Pulmonary artery endothelial cell (primary cell): ENCODE measurements at places on chromosomes 13 and 19. TPM values are rescaled to one million over a fixed set of nuclear protein-coding genes. Genes with fewer than 3 reads are reported as not detected.

- no peak for DNase-seq
Observed at GRCh38 chr19:19057317-19057716, 6.5 kb upstream of the SLC25A42 start.

DNA sequence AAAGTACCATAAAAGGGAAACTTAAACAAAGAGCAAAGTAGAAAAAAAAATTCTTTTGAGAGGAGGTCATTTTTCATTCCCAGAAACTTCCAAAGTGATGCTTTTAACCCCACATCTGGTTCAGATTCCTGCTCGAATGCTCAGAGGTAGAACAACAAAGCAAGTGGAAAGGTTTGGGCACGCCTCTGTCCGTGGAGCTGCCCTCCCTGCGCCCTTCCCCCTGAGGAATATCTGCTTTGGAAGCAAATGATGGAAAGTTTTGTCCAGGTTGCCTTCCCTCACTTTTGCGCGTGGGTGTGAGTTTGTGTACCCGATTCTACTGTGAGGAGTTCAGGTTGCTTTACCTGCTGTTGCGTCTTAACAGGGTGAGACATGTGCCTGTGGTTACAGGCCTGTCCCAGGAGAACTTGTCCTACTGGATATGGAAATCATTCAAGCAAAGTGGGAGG is 110.2 kb downstream of the KLF5 start:
- no peak for DNase-seq

GRCh38 chr13:28273919-28274318 is 135.6 kb downstream of the PAN3 start:
- no peak for DNase-seq

GIPC1 gene
- total RNA-seq: 133 and 138 TPM in 2 replicates

- DNase-seq: no peak
Observed at GRCh38 chr13:107721125-107721869, 494.0 kb downstream of the LIG4 start.

DNA sequence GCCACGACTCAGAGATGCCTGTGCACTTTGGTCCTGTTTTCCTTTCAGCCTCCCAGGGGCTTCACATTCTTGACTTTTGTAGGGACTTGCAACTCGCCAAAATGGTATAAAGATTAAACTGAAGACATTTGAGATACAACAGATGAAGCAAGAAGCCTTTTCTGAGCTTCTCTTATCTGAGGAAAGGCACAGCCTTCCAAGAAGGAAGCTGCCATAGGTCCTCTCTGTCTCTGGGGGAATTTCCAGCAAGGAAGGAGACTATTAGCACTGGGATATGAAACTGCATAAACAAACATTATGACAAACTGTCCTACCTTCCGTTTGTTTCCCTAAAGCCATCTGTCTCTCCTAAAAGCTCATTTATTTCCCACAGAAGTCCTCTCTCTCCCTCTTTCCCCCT is 39.3 kb downstream of the TGDS start:
- no peak for DNase-seq

GRCh38 chr13:51584731-51585672 is 740 bp downstream of the WDFY2 start:
- DNase-seq: no peak

CEACAM20 gene
- not detected in 2 replicates for total RNA-seq

- DNase-seq: no peak
Observed at GRCh38 chr19:41928754-41929535, 696 bp upstream of the ERFL start.

GRCh38 chr13:53023246-53023645 is 5.4 kb upstream of the OLFM4 start:
- no peak for DNase-seq

DNA sequence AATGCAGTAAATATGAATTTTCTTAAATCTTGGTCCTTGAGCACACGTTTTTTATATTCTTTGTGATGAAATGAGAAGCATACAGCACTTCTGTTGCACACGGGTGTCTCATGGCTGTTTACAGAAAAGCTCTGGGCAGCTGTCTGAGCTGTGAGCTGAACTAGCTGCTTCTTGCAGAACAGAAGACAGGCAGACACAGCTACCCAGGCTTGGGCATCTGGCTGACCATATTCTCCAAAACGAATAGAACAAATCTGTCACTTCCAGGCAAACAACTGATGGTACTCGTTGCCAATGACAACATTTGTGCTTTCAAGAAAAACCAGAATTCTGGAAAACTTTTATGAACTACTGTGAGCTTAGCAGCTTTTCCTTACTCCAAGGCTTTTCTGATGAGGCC is 16.2 kb downstream of the PCID2 start:
- no peak for DNase-seq

- no peak for DNase-seq
Observed at GRCh38 chr19:41691268-41691970, 3.3 kb upstream of the CEACAM7 start.

SIGLEC5 gene
- not detected in 2 replicates for total RNA-seq

- DNase-seq: no peak
Observed at GRCh38 chr13:84845907-84846619, 953.2 kb downstream of the SLITRK6 start.

DNA sequence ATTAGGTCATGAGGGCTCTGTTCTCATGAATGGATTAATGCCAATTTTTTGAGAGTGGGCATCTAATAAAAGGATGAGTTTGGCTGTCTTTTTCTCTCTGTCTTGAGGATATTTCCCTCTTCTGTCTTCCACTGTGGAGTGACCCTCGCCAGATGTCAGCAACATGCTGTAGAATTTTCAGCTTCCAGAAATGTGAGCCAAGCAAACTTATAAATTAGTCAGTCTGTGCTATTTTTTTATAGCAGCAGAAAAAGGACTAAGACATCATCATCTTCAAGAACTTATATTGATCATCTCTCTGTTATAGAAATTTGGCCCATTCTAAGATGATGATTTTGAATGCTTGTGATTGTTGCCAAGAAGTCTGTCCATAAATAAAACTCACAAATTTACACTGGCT is 431.4 kb downstream of the FGF9 start:
- no peak for DNase-seq

FCER2 gene
- total RNA-seq: not detected in 2 replicates

SLC25A42 gene
- total RNA-seq: 3.7 and 4.1 TPM in 2 replicates

OVOL3 gene
- total RNA-seq: not detected in 2 replicates

NLRP9 gene
- under 0.01 TPM in 1 of 2 replicates, not detected in the other for total RNA-seq

- DNase-seq: no peak
Observed at GRCh38 chr13:47678201-47678968, 322.7 kb downstream of the SUCLA2 start.

DNA sequence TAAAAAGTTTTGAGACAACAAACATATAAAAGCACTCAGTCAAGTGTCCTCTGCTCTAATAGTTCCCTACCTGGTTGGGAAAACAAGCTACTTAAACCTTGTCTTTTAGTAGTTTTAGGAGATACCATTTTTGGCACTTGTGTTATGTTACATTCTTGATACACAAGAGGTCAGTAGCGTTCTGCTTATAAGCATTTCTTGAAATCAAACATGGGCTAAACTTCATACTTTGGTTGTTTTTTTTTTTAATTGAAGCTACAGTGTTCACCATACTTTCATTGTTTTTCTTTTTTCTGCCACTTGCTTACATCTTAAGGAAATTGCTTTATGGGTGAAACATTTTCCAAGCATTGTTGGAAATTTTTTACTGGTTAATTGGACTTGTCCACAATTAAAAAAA is 12.9 kb downstream of the NHLRC3 start:
- peak; percentile 11 for DNase-seq

DNA sequence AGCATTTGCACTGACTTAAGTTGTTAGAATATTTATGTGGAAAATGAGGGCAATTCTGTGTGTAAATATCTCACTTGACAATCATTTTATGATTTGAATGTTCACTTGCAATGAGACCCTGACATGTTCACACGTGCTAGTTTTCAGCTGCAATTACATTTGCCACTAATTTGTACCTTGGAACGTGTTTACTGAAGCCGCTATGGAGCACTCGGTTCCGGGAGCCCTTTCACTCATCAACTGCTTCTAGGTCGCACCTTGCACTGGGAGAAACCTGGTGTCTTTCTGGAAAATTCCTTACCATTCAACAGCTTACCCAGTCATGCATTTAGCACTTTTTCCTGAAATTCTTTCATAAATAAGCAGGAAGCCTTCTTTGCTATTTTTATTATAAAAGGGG is 229.6 kb downstream of the ZIC5 start:
- DNase-seq: no peak

ERICH6B gene
- total RNA-seq: not detected in 2 replicates

DNA sequence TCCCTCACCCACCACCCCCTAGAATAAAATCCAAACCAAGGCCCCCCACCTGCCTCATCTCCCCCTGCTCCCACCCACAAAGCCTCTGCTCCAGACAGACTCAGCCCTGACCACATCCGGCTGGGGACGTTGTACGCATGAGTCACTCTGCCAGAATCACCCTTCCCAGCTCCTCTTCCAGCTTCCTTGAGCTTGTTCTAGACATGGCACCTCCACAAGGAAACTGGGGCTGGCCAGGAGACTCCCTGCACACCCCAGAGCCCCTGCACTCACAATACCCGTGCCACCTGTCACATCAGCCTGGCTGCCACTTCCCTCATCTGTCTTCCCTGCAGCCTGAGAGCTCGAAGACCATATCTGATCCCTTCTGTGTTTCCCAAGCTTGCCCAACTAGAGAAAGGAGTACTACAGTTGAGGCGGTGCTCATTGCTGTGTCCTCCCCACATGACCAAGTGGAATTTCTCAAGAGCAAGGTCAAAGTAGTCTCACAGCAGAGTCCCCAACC is 9.7 kb downstream of the DEDD2 start:
- no peak for DNase-seq

GRCh38 chr13:110310541-110311442 is 3.7 kb downstream of the COL4A2 start:
- DNase-seq: no peak

HSPBP1 gene
- total RNA-seq: 30.1 and 37.8 TPM in 2 replicates

GRCh38 chr19:58572026-58572817 is 913 bp downstream of the MZF1 start:
- no peak for DNase-seq

DNA sequence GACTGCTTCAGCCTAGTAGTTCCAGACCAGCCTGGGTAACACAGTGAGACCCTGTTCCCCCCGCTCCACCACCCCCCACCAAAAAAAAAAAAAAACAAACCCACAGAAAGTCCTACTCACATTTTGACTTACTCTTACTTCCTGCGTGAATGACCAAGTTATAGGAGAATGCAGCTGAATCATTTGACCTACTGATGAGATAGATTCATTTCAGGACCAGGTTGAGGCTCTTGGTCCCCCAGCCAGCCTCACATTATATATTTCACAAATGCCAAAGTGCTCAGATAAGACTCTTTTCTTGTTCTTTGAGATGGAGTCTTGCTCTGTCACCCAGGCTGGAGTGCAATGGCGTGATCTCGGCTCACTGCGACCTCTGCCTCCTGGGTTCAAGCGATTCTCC is 70.2 kb downstream of the KLF5 start:
- DNase-seq: no peak

NR2F6 gene
- 40.4 and 45.7 TPM in 2 replicates for total RNA-seq

GRCh38 chr19:39307822-39308530 is 11.8 kb downstream of the IFNL1 start:
- no peak for DNase-seq

FXYD3 gene
- total RNA-seq: not detected in 2 replicates

DNA sequence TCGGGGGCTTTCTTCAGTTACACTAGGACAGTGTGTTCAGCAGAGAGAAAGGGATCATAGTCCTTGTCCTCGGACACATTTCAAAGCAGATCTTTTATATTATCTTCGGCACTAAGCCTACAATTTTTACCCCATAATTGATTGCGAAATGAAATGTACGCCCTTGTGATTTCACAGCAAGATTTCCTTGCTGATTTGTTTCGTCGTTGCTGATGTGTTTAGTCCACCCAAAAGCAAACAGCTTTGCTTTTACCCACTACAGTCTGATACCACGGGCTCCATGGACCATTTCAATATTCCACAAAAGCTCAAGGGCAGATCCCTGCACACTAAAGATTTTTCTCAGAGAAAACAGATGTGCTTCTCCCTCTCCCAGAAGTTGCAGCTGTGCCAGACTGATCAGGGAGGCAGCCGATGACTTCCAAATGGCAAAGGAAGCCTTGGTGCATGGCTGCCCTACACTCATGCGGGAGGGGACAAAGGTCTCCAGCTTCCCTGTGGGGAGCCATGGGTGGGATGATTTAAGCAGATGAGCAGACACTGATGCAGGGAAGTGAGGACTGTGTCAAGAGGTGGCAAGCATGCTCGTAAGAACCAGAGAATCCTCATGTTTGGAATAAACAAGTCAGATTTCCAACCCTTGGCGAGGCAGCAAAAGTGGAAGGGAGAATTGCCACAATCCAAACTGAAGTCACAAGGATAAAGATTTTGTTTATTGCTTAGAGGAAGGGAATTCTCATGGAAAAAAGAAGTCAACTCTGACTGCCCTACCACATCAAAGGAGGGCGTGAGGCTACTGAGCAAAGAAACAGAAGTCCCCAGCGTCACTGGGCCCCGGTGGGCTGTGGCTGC is 81.1 kb downstream of the STK24 start:
- DNase-seq: no peak

LGALS7B gene
- total RNA-seq: not detected in 2 replicates

DNA sequence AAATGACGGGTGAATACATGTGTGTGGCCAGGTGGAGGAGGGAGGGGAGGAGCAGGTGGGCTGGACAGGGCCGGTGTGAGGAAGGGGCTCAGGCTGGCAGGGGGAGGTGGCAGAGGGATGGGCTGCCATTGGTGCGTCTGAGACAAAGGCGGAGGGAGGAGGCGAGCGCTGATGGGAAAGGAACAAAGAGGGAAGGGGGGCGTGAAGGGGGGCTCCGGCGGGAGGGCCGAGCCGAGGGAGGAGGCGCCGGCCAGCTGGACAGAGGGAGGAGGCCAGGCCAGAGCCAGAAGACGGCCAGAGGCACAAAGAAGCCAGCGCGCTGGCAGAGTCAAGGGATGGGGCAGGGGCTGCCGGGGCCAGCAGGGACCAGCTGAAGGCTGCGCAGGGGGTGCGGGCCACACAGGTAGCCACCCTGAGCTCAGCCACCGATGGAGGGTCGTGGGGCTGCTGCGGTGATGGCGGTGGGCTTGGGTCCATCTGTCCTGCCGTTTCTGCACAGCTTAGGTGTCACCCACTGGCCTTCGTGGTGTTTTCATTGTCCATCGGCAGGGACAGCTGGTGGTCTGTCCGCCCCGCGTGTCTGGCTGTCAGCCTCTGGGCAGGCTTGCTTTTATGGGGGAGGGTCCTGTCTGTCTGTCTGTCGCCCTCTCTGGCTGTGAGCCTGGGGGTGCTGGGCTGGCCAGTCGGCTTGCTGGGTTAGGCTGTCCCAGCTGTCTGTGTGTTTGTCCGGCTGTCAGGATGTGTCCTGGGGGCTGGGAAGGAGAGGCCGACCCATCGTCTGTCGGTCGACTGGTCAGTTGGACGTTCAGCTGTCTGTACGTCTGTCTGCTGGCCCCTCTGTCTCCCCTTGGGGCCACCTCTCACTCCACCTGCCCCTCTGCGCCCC is 2.2 kb downstream of the APC2 start:
- no peak for DNase-seq
